Activated effector memory CD4-positive, alpha-beta T cell treated with anti-CD3 and anti-CD28 coated beads, Interleukin-2, amount 50 U/mL, for 16 hours (primary cell): ENCODE measurements at places on chromosomes 11 and 22.

DNA sequence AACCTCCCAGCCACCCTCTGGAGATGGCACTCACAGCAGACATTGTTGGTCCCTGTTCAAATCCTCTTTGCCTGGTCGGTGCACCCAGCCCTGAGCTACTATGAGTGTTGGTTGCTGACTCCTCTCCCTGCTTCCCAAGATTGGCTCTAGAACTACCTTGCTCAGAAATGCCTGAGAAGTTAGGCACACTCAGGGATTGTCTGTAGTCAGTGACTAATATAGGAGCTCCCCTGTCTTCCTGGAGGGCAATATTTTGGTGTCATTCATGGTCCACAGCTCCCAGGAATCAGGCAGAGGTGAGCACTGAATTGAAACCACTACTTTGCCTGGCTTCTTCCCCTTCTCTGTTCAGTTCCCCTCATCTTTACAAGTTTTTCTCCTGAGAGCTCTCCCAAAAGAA lies 325.9 kb downstream of the MIAT start:
- DNase-seq = no peak

DNA sequence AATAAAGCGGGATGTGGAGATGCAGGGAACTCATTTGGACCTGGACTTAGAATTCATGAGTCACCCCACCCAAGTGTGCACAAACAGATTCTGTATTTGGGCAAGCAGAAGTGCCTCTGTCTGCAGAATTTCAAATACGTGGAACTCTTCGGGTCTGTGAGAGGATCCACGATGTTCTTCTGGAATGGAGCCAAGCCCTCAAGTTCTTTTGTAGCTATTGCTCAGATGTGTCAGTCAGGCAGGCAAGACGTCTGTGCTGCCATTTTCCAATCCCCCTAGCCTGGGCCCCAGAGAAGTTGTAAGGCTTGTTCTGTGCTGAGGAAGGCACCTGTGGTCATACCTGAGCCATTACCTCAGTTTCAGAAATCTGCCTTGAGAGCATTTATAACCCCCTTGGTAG lies 132.8 kb upstream of the RASSF10 start:
- no peak for DNase-seq

GRCh38 chr11:128690665-128691101 lies 3.2 kb upstream of the FLI1 start:
- DNase-seq = no peak

GRCh38 chr22:25701056-25701780 lies 40.8 kb upstream of the MYO18B start:
- DNase-seq = no peak

- no peak for DNase-seq
Measured at GRCh38 chr11:69157156-69157821, 1.6 kb downstream of the SMIM38 start.

DNA sequence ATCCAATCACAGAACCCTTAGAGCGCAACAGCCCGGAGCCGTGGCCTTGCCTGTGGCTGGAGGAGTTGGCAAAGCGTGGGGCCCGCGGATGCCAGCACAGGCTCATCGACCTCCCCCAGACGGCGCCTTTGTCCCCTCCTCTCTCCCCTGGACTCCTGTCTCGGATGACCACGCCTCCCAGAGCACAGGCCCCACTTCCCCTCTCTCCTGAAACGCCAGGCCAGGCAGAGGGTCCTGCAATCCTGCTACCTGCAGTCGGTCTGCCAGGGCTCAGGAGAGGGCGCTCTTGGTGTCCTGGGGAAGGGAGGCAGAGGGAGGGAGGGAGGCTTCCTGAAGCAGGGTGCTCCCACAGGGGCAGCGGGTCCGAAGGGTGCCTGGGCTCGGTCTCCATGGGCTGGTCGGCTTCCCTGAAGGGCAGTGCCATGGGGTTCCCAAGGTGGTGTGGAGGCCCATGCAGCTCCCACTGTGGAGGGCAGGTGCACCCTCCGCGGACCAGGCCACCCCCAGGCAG lies 16.6 kb upstream of the TTLL12 start:
- DNase-seq = no peak

DNA sequence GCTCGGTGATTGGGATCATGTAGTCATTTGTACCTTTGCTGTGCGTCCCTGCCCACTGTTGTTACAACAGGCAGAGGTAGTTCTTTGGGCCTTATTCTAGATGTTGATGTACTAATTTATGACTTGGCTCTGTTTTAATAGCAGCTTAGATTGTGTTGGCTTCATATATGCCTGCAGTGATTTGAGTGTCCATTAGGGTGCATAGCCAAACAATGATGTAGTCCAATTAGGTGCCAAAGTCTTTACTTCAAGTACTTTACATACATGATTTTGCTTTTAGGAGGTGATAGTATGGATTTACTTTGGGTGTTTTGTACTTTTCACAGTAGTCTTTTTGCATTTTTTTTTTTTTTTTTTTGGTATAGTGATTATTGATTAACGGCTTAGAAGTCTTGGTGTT lies 46.4 kb downstream of the PPP6R3 start:
- DNase-seq = no peak

- DNase-seq = no peak
Measured at GRCh38 chr11:75334976-75335375, 16.5 kb downstream of the ARRB1 start.

DNA sequence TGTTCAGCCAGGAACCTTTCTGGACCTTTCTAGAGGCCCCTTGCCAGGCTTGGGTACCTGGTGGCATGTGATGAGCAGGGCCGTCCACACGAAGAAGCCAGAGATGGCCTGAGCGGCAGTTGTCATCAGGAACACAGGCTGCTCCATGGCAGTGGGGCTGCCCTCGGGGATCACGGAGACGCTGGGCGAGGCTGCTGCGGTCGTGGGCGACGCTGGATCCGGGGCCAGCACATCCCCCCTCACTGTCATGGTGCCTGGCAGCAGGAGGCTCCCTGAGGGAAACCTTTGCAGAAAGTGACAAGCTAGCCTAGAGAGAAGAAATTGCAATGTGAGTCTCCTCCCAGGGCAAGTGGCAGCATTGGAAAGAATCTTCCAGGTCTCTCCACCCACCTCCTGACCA lies 25.1 kb downstream of the TMEM184B start:
- no peak for DNase-seq

DNA sequence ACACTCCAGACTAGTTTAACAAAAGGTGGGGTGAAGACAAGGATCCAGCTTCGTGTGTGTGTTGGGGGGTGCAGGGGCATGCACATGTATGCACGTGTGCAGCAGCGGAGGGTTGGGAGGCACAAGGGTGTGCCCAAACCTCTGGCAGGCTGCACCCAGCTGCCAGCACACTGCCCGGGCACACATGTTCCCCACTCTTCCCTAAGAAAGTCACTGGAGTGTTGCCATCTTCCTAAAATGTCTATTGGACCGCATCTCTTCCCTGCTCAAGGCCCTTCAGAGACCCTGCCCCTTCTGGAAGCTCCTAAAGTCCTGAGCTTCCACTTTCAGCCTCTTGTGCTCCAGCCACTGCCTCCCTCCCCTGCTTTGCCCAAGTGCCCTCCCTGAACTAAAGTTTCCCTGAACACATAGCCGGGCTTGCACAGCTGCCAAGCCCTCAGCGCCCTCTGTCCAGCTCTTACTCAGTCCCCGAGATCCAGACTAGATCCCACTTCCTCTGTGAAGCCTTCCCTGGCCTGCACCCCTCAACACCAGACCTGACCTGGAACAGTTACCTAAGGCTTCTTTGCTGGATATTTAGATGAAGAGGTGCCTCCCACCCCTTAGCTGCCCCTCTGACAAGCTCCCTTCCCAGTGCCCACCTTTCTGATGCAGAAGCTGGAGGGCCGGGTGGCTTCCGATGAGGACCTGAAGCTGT lies 6.0 kb downstream of the CFL1 start:
- DNase-seq = no peak

- no peak for DNase-seq
Measured at GRCh38 chr11:83543706-83544439, 257.7 kb upstream of the CCDC90B start.

GRCh38 chr11:111676878-111677585 lies 74.8 kb downstream of the SIK2 start:
- no peak for DNase-seq

GRCh38 chr22:25493794-25494193 lies 70.7 kb upstream of the GRK3 start:
- no peak for DNase-seq

- no peak for DNase-seq
Measured at GRCh38 chr22:45546333-45547015, 43.8 kb downstream of the FBLN1 start.

- DNase-seq = no peak
Measured at GRCh38 chr11:72343006-72343756, 91.2 kb downstream of the CLPB start.

- DNase-seq = no peak
Measured at GRCh38 chr22:31917227-31917921, 27.0 kb upstream of the YWHAH start.

DNA sequence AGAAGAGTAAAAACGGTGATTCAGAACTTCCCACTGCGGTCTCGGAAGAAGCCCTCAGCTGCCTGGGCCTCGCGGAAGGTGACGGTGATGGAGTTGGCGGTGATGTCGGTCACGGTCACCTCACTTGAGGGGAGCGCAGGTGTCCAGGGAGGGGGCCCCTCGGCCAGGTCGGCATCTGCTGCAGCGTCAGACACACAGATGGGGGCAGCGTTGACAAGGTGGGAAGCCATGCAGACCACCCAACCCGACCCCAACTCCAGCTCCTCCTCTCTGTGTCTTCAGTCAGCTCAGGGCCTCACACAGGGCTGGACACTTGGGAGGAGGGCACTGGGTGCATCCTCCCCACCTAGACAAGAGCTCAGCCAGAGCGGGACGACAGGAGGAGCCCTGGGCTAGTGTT lies 18.6 kb downstream of the CBX7 start:
- DNase-seq = peak; percentile 48

DNA sequence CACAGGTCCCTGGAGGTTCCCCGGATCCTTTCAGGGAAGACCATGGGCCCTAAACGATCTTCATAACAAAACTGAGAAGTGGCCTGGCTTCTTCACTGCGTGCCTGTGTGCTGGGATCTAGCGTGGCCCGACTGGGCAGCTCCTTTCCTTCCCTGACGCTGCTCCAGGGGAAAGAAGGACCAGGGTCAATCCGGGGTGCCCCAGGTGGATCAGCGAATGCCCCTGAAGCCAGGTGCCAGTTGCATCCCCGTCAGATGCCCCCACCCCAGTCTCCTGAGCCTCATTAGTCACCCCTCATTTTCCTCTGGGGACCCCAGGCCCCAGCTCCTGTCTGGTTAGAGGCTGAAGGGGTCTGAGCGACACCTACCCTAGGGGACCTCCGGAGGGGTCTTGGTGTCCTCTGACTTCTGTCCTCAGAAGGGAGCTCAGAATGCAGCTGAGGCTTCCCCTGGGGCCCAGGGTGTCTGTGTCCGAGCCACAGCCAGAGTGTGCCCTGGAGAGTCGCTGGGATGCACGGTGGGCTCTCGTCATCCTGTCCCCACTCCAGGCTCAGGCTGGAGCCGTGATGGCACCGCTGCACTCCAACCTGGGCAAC lies 18.7 kb upstream of the MUC6 start:
- DNase-seq = peak; percentile 53

GRCh38 chr11:78949976-78950690 lies 375.5 kb upstream of the NARS2 start:
- no peak for DNase-seq

DNA sequence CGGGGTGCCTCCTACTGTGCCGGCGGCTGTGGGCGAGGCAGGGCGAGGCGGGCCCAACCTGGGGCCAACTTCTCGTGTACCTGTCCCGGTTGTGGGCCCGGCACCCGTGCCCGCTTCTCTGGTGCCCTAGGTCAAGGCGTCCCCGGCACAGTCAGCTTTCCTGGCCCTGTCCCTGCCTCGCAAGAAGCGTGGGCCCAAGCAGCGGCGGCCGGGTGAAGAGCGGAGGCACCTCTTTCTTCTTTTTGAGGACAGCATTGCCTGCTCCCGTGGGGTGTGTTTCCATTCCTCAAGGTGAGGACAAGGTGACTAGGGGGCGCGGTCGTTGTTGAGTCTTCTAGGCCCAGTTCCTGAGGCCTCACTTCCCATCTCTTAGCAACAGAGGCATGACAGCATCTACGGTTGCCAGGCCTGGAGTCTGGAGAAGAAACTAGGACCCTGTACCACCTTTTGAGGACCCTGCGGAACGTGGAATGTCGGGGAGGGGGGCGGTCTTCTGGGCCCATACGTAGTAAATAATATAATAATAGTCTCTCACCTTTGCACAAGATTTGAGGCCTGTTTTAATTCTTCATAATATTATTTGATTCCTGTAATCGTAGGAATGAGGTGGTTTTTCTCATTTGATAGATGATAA lies 418 bp downstream of the ACO2 start:
- DNase-seq = no peak

GRCh38 chr22:30054067-30054763 lies 26.0 kb upstream of the HORMAD2 start:
- DNase-seq = no peak

- no peak for DNase-seq
Measured at GRCh38 chr22:38186429-38186828, 4.8 kb upstream of the PLA2G6 start.

- no peak for DNase-seq
Measured at GRCh38 chr11:83294208-83294607, 8.0 kb upstream of the CCDC90B start.

DNA sequence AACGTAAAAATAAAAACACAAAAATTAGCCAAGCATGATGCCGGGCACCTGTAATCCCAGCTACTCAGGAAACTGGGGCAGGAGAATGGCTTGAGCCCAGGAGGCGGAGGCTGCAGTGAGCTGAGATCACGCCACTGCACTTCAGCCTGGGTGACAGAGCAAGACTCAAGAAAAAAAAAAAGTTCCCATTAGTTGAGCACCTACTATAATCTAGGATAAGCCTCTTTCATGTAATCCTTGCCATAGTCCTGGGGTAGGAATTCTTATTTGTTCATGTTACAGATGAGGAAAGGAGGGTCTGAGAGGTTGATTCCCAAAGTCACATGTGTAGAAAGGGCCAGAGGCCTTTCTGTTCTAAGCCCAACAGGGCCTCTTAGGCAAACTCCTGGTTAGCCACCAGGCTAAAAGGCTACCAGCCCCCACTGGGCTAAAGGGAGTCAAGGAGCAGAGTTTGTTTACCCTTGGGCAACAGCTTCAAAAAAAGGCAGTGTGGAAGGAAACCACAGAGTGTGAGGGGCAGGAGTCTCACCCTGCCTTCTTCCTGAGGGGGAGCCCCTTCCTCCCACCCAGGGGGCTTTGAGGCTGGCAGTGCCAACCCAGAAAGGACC lies 21.6 kb upstream of the CSNK1E start:
- DNase-seq = peak; percentile 34

- no peak for DNase-seq
Measured at GRCh38 chr22:49262167-49262566, 565.5 kb downstream of the BRD1 start.

DNA sequence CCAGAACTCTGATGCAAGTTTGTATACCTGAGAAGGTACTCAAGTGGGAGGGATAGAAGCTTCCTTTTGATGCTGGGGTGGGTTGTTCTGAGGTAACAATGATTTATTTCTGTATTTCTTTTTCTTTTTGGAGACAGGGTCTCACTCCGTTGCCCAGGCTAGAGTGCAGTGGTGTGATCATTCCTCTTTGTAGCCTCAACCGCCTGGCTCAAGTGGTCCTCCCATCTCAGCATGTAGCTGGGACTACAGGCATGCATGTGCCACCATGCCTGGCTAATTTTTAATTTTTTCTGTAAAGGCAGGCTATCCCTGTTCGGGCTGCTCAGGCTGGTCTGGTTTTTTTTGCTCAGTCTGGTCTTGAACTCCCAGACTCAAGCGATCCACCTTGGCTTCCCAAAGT lies 7.9 kb downstream of the KDM2A start:
- no peak for DNase-seq
